PC-9 (cell line): ENCODE measurements at places on chromosomes 2 and 18. TPM values are rescaled to one million over a fixed set of nuclear protein-coding genes. Genes with fewer than 3 reads are reported as not detected.

DNA sequence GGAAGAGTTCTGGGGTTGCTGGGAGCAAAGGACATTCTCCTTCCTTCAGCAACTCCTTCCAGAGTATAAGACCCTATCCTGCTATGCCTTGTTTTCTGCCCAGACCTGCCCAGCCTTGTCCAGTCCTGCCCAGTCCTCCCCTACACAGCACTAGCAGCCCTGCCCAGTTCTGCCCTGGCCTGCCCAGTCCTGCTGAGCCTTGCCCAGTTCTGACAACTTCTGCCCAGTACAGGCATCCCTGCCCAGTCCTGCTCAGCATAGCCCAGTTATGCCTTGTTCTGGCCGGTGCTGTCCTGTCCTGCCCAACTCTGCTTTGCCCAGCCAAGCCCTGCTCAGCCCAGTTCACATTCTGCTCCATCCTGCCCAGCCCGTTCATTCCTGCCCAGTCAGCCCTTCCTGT, 44.9 kb upstream of the ALK start:
- H3K4me3 ChIP-seq = no peak overlapping the region
- H3K4me1 ChIP-seq = no peaks in the 10 kb centered on the region
- no peak for DNase-seq
- H3K36me3 ChIP-seq = no peaks in the 10 kb centered on the region

The CREG2 gene
- total RNA-seq = 9.0 and 12.3 TPM in 2 replicates

DNA sequence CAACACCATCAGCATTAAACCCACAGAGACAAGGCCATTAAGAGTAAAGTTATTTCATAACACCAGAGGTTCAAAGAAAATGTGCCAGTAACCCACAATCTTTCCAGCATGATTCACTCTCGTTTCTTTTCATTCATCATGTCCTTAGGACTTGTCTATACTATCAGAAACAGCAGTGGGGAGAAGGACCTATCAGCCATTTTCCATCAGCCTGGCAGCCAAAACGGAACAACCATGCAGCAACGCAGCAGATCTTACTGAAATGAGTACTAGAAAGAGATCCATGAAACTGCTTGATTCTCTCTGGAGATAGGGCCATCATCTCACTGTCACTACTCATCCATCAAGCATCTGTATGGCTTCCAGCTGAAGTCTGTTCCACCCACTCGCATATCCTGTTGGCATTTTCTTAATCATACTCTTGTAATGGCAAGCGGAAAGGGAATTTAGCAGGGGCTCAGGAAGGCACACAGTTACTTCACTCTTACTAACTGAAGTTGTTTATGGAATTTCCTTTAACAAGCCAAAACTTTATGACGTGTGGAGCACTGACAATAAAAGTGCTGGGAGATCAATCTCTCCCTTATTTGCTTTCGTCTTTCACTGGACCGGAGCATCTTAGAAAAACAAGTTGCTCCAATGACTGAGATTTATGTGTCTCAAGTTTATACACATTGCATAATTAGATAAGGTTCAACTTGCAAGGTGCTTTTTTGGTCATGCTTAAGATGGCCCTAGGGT, 69.7 kb downstream of the EPHA4 start:
- H3K27me3 ChIP-seq = no peaks in the 10 kb centered on the region
- H3K27ac ChIP-seq = peak overlapping the region; percentile 12; the same call in 1 of the 2 replicates
- H3K36me3 ChIP-seq = no peaks in the 10 kb centered on the region
- H3K4me1 ChIP-seq = peaks cover 17% of the 10 kb centered on the region

DNA sequence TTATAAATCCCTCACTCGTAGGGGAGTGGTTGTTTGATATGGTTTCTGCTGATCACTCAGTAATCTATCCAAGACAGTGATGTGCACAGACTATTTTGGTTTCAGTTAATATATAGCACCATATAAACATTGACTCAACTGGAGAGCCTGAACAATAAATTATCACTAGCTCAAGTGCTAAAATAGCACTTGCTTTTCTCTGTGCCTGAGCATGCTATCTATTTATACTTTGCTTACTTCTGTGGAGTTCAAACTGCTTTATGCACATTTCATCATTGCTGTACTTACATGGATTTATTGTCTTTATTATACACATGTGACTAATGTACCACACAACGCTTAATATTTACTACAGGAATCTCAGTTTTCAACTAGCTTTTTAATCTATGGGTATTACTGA, 133.6 kb downstream of the BCL2 start:
- no peak for DNase-seq
- peaks cover 8% of the 10 kb centered on the region; the same call in 1 of the 2 replicates for H3K4me1 ChIP-seq
- H3K27ac ChIP-seq = no peak overlapping the region
- no peaks in the 10 kb centered on the region for H3K27me3 ChIP-seq
- no peak overlapping the region for H3K4me3 ChIP-seq

DNA sequence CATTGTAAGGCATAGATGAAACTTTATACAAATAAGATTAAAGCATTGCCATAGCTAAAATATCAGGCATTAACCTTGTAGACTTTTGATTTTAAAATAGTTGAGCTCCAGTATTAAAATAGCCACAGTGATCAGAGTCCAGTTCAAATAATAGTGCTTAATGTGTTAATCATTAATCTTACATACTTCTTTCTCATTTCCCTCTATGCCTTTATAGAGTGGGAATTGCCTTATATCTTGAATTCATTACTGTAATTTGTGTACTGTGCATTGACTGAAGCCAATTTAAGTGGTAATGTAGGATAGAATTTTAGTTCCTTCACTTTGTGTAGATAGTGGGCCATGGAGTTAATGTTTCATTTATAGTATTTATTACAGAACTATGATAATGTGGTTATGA, 549.2 kb upstream of the VWC2L start:
- DNase-seq = no peak
- H3K36me3 ChIP-seq = no peaks in the 10 kb centered on the region
- no peak overlapping the region for H3K4me3 ChIP-seq
- no peaks in the 10 kb centered on the region for H3K27me3 ChIP-seq
- H3K4me1 ChIP-seq = no peaks in the 10 kb centered on the region

DNA sequence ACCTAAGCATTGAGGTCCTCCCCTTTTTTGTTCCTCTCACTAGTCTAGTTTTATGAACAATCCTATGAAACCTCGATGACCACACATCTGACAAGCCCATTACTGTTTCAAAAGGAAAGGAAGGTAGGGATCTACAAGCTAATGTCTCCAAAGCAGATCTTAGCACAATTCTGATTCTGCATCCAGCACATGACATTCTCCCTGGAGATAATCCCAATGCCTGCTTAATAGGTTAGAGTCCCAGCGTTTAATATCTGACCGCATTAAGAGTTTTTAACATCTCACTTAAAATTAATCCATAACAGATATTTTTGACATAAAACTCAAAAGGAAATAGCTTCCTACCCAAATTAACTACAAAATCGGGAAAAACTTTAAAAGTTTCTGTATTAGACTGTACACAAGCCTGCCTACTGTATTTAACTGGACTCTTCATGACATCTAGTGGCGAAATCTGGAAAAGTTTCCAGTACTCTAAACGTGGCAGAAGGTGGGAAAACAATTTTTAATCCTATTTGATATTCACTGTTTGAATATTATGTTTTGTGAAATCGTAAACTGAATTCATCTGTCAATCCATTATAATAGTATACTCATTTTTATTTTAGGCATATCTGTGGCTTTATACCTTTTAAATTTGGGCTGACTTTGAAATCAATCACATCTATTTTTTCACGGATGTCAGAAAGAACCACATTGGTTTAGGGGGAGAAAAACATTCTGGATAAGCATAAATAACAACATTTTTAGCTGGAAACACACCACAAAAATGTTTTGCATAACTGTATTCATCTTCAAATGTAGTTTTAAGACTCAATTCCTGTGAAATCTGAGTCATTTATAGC, 62.4 kb downstream of the TXNL1 start:
- no peak overlapping the region for H3K27ac ChIP-seq
- no peaks in the 10 kb centered on the region for H3K27me3 ChIP-seq
- no peak overlapping the region for H3K4me3 ChIP-seq
- H3K4me1 ChIP-seq = no peaks in the 10 kb centered on the region
- no peak for DNase-seq

The MARCHF7 gene
- total RNA-seq = 33.2 and 38.3 TPM in 2 replicates

- H3K27me3 ChIP-seq = no peaks in the 10 kb centered on the region
- no peak overlapping the region for H3K4me3 ChIP-seq
- no peak overlapping the region for H3K27ac ChIP-seq
- no peaks in the 10 kb centered on the region for H3K36me3 ChIP-seq
Observed at GRCh38 chr2:219748671-219749570, 121.5 kb downstream of the SLC4A3 start.

The IGFBP5 gene
- 5.5 and 10.0 TPM in 2 replicates for total RNA-seq

DNA sequence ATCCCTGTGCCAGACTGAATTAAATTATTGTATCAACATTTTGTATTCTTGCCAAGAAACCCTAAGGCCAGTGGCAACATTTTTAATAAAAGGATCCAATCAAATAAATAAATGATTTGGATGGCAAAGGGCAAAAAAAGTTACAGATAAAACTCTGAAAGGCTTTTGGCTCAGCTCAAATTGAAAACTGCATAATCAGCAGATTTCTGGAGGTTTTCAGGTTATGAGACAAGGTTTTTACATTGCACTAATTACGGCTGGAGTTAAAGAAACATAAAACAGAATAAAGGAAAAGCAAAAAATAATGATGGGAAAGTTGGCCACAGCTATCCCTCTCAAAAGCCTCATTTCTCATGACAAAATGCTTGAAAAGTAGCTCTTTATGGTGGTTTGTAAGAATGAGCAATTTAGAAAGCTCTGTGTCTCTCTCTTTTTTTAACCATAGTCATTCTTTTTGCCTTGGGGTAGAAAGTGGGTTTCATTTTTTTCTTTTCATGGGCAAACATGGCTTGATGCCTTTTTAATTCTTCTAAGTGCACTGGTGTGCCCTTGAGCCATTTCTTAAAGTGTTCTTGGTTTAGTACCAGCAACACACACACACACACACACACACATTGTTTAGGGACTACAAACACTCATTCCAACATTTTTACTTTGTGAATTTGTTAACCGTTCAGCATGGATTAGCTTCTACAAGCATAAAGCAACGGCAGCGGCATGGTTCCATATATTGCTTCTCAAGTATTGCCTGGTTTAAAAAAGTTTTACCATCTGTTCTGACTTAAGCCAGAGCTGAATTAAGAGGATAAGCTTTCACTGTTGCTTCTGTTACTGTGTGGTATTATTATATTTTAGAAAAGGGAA, 747.1 kb upstream of the FSHR start:
- DNase-seq = no peak
- no peak overlapping the region for H3K27ac ChIP-seq
- no peaks in the 10 kb centered on the region for H3K27me3 ChIP-seq
- H3K4me3 ChIP-seq = no peak overlapping the region
